ENCODE measurements at places on chromosomes 13 and 19. TPM values are rescaled to one million over a fixed set of nuclear protein-coding genes. Genes with fewer than 3 reads are reported as not detected.

Gene PSPN
- total RNA-seq, result 1.7 TPM

Gene CYP2A13
- total RNA-seq, result not detected

Gene SKA3
- total RNA-seq, result 17.5 TPM

Gene ZNF534
- total RNA-seq, result not detected

Gene NLRP5
- total RNA-seq, result not detected

GRCh38 chr19:13023656-13024055 lies 28.4 kb downstream of the NFIX start:
- peaks cover 27% of the 10 kb centered on the region for H3K4me1 ChIP-seq
- H3K4me3 ChIP-seq, result peak overlapping the region; percentile 12
- H3K27me3 ChIP-seq, result no peaks in the 10 kb centered on the region
- H3K27ac ChIP-seq, result no peak overlapping the region

- H3K36me3 ChIP-seq, result no peaks in the 10 kb centered on the region
- H3K4me3 ChIP-seq, result peak overlapping the region; percentile 59
- H3K27ac ChIP-seq, result peak overlapping the region; percentile 68
These were observed 351.4 kb downstream of the KCNRG start for GRCh38 chr13:50366488-50367174.

DNA sequence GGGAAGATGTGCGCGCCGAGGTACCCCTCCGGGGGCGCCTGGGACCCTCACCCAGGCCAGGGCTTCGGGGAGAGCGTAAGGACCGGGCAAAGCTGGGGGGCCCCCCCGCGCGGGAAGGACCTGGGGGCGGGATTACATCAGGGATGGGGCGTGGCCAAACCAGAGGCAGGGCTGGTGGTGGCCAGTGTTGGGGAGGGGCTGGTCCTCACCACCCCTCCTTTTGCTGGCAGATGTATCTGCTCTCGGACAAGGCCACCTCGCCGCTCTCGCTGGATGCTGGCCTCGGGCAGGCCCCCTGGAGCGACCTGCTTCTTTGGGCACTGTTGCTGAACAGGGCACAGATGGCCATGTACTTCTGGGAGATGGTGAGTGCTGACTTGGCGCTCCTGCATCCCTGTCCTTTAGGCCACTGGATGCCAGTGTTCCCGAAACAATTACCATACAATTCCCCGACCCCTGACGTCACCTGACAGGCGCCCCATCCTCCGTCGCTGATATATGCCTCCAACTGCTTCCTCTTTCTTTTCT lies 25.3 kb downstream of the TRPM4 start:
- H3K4me1 ChIP-seq, result no peaks in the 10 kb centered on the region
- no peaks in the 10 kb centered on the region for H3K27me3 ChIP-seq
- no peak overlapping the region for H3K27ac ChIP-seq
- H3K36me3 ChIP-seq, result peaks cover 29% of the 10 kb centered on the region
- no peak overlapping the region for H3K4me3 ChIP-seq

DNA sequence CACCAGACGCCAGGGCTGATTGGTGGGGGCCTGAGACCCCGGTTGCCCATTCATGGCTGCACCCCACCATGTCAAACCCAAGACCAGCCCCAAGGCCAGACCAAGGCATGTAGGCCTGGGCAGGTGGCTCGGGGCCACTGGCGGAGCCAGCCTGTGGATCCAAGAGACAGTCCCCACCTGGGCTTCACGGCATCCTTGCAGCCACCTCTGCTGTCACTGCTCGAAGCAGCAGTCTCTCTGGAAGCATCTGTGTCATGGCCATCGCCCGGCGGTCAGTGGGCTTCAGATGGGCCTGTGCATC lies 3.8 kb upstream of the TEKTIP1 start:
- DNase-seq, result no peak
- H3K36me3 ChIP-seq, result peaks cover 70% of the 10 kb centered on the region
- H3K27me3 ChIP-seq, result no peaks in the 10 kb centered on the region

- H3K27ac ChIP-seq, result no peak overlapping the region
- no peaks in the 10 kb centered on the region for H3K27me3 ChIP-seq
- no peak overlapping the region for H3K4me3 ChIP-seq
- H3K4me1 ChIP-seq, result no peaks in the 10 kb centered on the region
These were observed 438.5 kb downstream of the ZNF536 start for GRCh38 chr19:30810726-30811125.

DNA sequence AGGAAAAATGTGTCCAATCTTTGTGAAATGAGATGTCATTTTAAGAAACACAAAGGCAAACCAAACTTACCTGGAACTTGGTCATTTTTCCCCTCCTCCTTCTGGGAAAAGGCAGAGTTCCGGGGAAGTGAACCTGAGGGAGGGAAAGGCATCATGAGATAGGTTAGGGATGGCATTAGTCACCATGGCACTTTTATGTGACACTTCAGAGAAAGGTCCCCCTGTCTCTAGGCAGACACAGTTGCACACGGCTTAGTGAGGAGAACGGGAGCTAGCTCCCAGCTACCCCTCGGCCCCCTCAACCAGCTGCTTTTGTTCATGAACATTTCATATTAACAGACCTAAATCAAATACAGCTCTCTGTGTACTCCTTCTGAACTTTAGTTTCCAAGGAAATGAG lies 1.5 kb downstream of the ZNF235 start:
- H3K4me3 ChIP-seq, result peak overlapping the region; percentile 88
- H3K27ac ChIP-seq, result no peak overlapping the region
- peaks cover 13% of the 10 kb centered on the region for H3K36me3 ChIP-seq
- no peak for DNase-seq
- H3K27me3 ChIP-seq, result no peaks in the 10 kb centered on the region
- H3K4me1 ChIP-seq, result no peaks in the 10 kb centered on the region

GRCh38 chr13:59771272-59771671 lies 392.5 kb downstream of the DIAPH3 start:
- no peak overlapping the region for H3K4me3 ChIP-seq
- no peaks in the 10 kb centered on the region for H3K36me3 ChIP-seq
- no peaks in the 10 kb centered on the region for H3K4me1 ChIP-seq
- no peak for DNase-seq
- H3K27ac ChIP-seq, result no peak overlapping the region
- no peaks in the 10 kb centered on the region for H3K27me3 ChIP-seq

DNA sequence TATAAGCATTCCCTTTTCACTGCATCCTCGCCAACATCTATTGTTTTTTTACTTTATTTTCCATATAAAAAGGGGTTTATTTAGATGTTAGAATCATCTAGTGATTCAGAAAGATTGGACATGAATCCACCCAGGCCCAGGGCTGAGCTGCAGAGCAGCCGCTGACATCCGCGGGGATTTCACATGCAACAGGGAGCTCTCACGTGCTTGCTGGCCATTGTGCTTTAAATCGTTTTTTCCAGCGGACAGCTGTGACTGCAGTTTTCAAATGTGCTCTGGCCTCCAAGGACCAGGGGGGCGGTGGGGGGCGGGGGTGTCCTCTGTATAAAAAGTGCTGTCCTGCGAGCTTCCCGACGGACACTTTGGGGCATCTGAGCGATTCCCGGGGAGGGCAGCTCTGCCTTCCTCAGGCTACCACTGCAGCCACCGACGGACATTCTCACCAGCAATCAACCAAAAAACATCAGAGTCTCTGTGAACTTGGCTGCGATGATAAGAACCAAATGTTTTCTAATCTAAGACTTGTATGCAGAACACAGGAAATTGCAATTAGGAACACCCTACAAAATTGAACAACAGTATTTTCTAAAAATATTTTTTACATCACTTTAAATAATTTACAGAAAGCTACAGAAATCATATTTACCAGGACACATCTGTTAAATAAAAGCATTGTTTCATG lies 12.6 kb downstream of the RB1 start:
- H3K4me1 ChIP-seq, result no peaks in the 10 kb centered on the region
- H3K4me3 ChIP-seq, result no peak overlapping the region
- H3K36me3 ChIP-seq, result peaks cover 13% of the 10 kb centered on the region
- no peaks in the 10 kb centered on the region for H3K27me3 ChIP-seq
- no peak for DNase-seq

- H3K36me3 ChIP-seq, result no peaks in the 10 kb centered on the region
- DNase-seq, result no peak
- no peak overlapping the region for H3K27ac ChIP-seq
- H3K4me3 ChIP-seq, result no peak overlapping the region
- no peaks in the 10 kb centered on the region for H3K27me3 ChIP-seq
These were observed 602.9 kb downstream of the OLFM4 start for GRCh38 chr13:53631511-53631910.

Data from Calu3 (cell line).